ENCODE measurements at places on chromosomes 7 and 10. TPM values are rescaled to one million over a fixed set of nuclear protein-coding genes. Genes with fewer than 3 reads are reported as not detected.

The CRYGN gene
- not detected for total RNA-seq

The PCDH15 gene
- total RNA-seq: 0.57 TPM

The NPSR1 gene
- not detected for total RNA-seq

The FXYD4 gene
- total RNA-seq: not detected

The HOXA6 gene
- total RNA-seq: not detected

The ZNF12 gene
- total RNA-seq: 17.7 TPM

The KLLN gene
- 0.24 TPM for total RNA-seq

The TTYH3 gene
- 17.1 TPM for total RNA-seq

Data from cardiac septum (tissue), 1 donor.